Activated CD8-positive, alpha-beta T cell treated with anti-CD3 and anti-CD28 coated beads, Interleukin-2, amount 10 ng/mL, durations not matched to agents 7 days and 5 days (primary cell): ENCODE measurements at places on chromosomes 2 and 18. TPM values are rescaled to one million over a fixed set of nuclear protein-coding genes. Genes with fewer than 3 reads are reported as not detected.

DNA sequence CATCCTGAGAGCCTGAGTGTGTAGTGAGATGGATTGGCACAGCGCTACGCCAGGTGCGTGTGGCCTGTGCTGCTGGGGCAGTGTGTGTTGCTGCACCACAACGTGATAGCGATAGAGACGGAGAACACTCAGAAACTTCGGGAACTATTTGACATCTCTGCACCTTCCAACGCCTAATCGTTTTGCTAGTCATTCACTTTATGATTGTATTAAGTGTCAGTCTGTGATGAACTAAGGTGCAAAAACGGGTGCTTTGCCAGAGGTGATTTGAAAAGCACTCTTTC lies 26.0 kb upstream of the IGFBP2 start:
- DNase-seq: no peak

GRCh38 chr2:171146633-171147032 lies 14.1 kb downstream of the TLK1 start:
- no peak for DNase-seq

COBLL1 gene
- not detected for total RNA-seq

MYCN gene
- not detected for total RNA-seq

HAAO gene
- 0.37 TPM for total RNA-seq

DNA sequence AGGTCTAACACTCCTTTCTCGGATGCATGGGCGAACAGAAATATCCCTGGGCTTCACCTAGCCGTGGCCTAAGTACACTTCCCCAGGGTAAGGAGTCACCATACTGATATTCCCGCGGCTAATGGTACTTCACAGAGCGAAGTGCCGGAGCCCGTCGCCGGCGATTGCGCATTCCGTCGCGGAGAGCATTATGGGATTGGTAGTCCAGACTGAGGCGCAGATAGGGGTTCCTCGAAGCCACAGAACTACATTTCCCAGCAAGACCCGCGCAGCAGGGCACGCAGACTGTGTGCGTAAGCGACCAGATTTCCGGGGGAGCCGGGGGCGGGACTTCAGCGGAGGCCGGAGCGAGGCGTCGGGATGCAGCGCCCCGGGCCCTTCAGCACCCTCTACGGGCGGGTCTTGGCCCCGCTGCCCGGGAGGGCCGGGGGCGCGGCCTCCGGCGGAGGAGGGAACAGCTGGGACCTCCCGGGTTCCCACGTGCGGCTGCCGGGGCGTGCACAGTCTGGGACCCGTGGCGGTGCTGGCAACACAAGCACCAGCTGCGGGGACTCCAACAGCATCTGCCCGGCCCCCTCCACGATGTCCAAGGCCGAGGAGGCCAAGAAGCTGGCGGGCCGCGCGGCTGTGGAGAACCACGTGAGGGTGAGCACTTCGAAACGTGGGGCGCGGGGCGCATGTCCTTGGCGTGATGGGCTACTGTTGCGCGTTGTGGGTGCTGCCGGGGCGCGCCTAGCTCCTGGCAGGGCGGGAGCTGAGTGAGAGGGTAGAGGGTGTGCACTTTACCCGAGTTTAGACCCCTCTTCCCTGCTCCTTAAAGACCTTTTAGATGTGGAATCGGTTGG lies at the start of gene RPIA:
Gene RPIA, plus strand, starts transcription at position 335 of the 845 bp plus-strand sequence. Its CDS starts 26 bp downstream, at position 361.
- DNase-seq: peak; percentile 99
